NCI-H2227 treated with DMSO at 0.1 percent for 48 hours (cell line): ENCODE measurements at places on chromosomes 1 and 21.

- no peak for DNase-seq
Observed at GRCh38 chr1:7425229-7425628, 345.9 kb upstream of the VAMP3 start.

GRCh38 chr1:93353286-93353685 is 7.6 kb downstream of the DR1 start:
- DNase-seq = no peak

DNA sequence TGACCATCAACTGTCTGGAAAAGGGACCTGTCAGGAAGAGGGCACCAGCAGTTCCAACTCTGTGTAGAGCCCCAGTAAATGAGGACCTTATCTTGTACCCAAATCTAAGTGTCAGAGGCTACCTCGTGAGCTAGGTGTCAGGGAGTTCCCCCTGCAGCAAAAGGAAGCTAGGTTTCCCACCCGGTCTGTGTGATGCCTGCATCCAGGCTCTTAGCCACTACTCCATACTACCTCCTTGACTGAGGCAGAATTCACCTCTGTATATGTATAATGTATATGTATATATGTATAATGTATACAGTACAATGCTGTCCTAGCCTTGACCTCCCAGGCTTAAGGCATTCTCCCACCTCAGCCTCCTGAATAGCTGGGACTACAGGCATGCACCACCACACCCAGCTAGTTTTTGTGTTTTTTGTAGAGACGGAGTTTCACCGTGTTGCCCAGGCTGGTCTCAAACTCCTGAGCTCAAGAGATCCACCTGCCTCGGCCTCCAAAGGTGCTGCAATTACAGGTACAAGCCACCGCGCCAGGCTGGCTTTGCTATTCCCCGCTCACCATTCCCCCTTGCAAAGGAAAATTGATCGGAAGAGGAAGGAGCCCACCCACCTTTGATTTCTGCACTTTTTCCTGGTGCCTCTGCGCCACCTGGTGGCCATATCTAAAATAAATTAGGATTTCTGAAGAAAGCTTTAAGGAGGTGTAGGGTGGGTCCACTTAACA is 15.7 kb upstream of the LUZP1 start:
- DNase-seq = peak; percentile 62

DNA sequence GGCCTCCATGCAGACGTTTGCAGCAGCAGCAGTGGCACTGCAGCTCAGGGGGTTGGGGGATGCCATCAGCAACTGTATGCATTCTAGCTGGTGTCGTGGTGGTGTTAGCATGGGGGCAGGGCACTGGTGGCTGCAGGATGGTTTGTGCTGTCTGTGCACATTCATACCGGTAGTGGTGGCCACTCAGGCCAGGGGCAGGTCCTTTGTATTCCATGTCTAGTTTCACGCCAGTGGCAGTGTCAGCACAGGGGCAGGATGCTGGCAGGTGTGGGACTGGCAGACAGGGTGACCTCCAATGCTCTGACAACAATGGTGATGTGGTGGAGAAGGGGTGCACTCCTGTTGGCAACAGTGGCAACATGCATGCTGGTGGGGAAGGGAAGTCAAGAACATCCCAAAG is 194.2 kb upstream of the LRRC7 start:
- no peak for DNase-seq

DNA sequence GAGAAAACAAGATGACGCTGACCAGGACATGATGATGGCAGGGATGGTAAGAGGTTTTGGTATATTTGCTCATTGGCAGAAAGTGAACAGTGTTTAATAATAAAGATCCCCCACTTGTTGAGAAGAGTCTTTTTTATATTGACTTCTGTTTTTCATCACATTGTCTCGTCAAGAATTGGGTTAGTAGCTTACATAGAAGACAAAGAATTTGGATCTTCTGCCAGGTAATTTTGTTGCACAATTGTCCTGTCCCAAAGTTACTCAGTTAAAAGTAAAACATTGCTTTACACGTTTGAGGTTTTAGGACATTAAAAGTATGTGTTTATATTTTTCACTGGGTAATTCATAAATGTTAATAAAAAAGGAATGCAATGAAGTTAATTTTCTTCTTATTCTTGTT is 48.3 kb upstream of the LAMC2 start:
- DNase-seq = no peak

- peak; percentile 79 for DNase-seq
Observed at GRCh38 chr1:196438329-196438728, 169.9 kb downstream of the KCNT2 start.

DNA sequence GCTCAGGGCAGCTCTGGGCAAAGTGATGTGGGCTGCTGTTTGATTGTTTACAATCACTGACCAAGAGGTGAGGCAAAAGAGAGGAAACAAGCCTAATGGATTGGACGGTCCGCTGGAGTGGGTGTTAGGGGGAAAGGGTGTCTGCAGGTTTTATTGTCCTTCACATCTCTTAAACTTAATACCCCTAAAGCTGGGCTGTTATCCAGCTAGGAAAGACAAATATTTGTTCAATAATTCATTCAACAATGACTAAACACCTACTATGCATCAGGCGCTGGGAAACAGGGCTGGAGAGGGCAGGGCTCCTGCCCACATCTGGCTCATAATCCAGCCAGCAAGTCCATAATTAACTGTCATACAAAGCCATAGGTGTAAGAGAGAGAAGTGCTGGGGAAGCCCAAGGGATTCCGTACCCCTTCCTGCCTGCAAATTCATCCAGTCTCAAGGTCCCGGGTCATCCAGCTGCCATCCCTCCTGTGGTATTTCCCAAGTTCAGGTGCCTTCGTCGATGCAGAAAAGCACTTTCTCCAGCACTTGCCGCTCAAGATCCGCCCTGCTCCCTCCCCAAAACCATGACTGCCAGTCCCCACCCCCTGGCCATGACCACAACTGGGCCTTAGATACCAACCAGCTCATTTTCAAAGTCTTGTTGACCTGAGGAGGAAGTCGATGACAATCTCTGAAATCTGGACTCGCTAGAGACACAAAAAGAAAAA is 10.7 kb downstream of the TMEM63A start:
- DNase-seq = no peak

GRCh38 chr21:43609501-43610340 is 49.6 kb downstream of the HSF2BP start:
- peak; percentile 76 for DNase-seq

DNA sequence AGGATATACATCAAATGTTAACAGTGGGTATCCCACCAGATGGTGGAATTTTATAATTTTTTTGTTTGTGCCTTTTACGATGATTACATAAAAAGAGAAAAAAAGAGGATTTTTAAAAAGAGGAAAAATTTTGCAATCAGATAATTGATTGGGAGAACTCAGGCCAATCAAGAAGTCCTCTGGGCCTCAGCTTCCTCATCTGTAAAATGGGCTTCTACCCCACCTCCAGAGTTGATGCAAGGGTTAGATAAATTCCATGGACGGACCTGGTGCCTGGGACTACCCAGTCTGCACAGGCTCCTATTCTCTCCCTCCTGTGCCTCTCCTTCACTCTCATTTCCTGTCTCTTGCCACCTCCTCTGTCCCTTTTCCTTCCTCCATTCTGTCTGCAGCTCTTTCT is 88.9 kb downstream of the TRABD2B start:
- no peak for DNase-seq

DNA sequence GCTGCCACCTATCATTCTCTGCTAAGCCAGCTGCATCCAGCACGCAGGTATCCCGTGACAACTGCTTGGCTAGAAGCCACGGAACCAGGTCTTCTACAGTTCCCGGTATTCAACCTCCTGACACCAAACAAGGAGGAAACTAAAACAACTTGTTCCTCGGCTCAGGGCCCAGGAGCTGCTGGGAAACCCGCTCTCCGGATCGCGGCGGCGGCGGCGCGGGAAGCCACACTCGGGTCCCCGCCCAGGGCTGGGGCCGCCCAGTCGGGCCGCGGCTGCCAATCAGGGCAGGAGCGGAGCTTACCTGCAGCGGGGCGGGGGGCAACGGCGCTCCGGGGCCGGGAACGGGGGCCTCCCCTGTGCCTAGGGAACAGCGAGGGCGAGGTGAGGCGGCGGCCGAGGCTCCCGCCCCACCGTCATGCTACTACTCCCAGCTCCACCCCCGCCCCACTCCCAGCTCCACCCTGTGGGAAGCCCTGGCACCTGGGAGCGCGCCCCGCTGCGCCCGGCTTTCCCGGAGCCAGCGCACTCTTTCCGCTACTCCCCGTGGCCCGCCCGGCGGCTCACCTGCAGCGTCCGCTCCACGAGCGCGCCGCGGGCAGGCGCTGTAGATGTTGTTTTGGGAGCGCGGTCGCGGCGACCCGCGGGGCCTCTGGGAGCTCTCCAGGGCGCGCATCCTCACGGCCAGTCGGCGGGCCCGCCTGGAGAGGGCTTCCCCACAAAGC is 12.1 kb downstream of the IL24 start:
- DNase-seq = peak; percentile 6

DNA sequence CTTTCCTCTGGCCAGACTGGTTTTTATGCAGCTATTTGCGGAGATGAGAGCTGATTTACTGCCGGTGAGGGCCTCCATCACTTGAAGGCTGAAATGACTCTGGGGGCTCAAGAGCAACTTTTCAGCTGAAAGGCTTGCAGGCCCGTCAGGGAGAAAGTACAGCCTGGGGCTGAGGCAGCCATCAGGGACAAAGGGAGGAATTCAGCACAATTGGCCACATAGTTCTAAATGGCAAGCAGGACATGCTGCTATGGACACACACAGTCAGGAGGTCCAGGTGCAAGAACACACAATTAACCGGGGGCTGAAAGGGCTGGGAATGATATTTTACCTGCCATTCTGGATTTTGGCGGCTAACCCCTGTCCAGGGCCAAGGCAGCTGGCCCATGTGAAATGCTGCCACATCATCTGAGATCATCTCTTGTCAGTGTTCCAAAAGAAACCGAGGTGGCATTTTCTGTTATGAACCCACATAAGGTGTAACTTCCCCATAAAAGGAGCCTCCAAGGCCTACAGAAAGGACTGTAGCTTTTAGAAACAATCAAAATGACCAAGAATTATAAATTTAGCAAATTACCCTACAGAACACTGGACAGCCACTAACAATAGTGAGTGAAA is 58.2 kb downstream of the LMX1A start:
- no peak for DNase-seq
